AG04450 (cell line): ENCODE measurements at places on chromosomes 4 and X.

DNA sequence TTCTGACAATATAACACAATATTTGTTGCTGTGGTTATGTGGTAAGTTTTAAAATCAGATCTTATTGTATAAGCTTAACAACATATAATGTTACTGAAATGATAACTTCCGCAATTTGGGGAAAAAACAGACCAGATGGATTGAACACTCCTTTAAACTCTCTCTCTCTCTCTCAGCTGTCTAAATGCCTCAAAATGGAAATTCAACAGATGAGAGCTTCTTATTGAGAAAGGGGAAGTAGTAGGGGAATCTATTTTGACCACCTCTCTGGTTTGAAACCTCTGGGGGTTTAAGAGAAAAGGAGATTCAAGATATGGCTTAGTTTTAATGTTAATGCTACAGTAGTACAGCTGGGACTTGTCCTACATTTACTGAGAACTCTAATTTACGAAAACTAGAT lies 40.3 kb downstream of the DMD start:
- no peak for DNase-seq

- peak; percentile 24 for DNase-seq
These were observed 305.9 kb upstream of the HAND2 start for GRCh38 chr4:173835903-173836302.

- DNase-seq: no peak
These were observed 48.7 kb downstream of the HDX start for GRCh38 chrX:84453351-84454246.

DNA sequence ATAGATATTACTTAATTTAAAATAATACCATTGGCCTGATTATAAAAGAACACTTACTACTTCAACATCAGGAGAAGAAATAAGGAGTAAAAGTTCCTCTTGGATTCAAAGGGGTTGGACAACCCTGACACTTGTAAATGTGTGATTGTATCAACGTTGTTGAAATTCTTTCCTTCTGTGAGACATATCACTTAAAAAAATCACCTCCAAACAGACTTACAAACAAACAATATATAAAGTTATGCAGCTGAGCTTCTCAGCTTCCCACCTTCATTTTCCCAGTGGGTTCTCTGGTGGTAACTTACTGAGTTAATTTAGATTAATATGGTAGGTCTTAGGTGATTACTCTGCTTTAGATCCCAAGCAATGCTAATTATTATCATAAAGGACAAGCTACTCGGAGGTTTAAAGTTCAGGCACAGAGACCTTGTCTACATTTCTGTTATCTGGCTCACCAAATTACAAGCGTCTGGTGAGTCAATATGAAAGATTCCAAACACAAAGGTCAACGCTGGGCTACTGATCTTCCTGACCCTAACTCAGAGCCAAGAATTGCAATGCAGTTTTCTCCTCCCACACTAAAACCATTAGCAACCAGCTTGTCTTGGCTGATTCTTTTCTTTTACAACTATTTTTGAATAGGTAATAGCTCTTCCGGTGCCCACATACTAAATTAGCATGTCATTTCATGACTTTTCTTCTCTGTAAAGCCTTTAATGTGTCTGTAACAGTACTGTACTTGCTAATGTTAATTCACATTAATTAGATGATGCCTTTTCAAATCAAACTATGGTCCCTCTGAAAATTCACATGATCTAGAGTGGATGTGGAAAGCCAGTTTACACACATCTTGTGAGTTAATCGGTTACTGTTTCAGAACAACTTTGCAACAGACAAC lies 157.6 kb downstream of the RASL11B start:
- no peak for DNase-seq

- no peak for DNase-seq
These were observed 21.3 kb downstream of the PLRG1 start for GRCh38 chr4:154528869-154529268.
